ENCODE measurements at places on chromosomes 1 and 21. TPM values are rescaled to one million over a fixed set of nuclear protein-coding genes. Genes with fewer than 3 reads are reported as not detected.

NBPF4 gene
- not detected for polyA plus RNA-seq

MROH7 gene
- 4.7 TPM for polyA plus RNA-seq

LY9 gene
- polyA plus RNA-seq, result 0.08 TPM

C1orf141 gene
- not detected for polyA plus RNA-seq

COL6A1 gene
- 352 TPM for polyA plus RNA-seq

CCDC185 gene
- polyA plus RNA-seq, result not detected

KCNK1 gene
- polyA plus RNA-seq, result 8.2 TPM

DNAJC6 gene
- 7.5 TPM for polyA plus RNA-seq

TBX15 gene
- 0.18 TPM for polyA plus RNA-seq

FAM78B gene
- 1.5 TPM for polyA plus RNA-seq

- DNase-seq, result no peak
Observed at GRCh38 chr1:31531177-31531999, 44.9 kb upstream of the TINAGL1 start.

GRCh38 chr1:207903767-207904166, 7.2 kb downstream of the CD34 start:
- DNase-seq, result no peak

GRCh38 chr1:147769106-147769505, 8.7 kb upstream of the GJA5 start:
- no peak for DNase-seq

- no peak for DNase-seq
Observed at GRCh38 chr1:44585315-44585920, 88.9 kb downstream of the TMEM53 start.

GRCh38 chr1:97767381-97767780, 153.5 kb downstream of the DPYD start:
- DNase-seq, result no peak

- DNase-seq, result peak; percentile 74
Observed at GRCh38 chr21:45643021-45643980, at the start of gene PCBP3. Gene PCBP3, plus strand, starts transcription at chr21:45643725. Its CDS starts 206,361 bp downstream, at chr21:45850086.

GRCh38 chr1:203597331-203598090, 29.1 kb upstream of the ATP2B4 start:
- DNase-seq, result no peak

- no peak for DNase-seq
Observed at GRCh38 chr1:161115132-161115711, 2.6 kb downstream of the PFDN2 start.

GRCh38 chr21:46454142-46454541, 4.5 kb upstream of the DIP2A start:
- no peak for DNase-seq

DNA sequence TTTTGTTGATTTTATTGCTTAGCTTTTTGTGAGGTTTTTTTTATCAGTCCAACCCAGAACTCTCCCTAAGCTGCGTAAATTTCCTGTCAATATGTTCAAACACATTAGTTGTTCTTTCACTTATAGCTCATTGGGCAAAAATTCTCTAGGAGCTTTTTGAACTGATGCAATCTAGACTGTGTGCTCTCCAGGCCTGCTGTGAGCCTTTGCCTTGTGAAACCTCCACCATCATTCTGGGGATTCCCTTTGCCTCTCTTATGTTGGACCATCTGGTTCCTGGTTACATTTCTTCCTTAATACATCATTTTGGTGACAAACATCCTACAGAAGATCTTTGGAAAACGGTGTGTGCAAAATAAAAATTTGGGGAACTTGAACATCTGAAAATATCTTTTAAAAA, 247.2 kb downstream of the LRRC7 start:
- DNase-seq, result no peak

- DNase-seq, result no peak
Observed at GRCh38 chr1:60461925-60462595, 388.5 kb upstream of the C1orf87 start.

DNA sequence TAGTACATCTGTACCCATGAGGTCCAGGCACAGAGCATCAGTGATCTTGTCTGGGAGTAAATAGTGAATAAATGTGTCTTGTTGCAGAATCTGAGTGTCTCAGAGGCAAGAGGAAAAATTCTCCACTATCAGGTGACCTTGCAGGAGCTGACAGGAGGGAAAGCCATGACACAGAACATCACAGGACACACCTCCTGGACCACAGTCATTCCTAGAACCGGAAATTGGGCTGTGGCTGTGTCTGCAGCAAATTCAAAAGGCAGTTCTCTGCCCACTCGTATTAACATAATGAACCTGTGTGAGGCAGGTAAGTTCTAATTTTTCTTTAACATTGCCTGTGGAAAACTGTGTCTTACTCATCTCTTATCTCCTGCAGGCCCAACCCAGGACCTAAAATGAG, 43.1 kb downstream of the IL12RB2 start:
- no peak for DNase-seq

DNA sequence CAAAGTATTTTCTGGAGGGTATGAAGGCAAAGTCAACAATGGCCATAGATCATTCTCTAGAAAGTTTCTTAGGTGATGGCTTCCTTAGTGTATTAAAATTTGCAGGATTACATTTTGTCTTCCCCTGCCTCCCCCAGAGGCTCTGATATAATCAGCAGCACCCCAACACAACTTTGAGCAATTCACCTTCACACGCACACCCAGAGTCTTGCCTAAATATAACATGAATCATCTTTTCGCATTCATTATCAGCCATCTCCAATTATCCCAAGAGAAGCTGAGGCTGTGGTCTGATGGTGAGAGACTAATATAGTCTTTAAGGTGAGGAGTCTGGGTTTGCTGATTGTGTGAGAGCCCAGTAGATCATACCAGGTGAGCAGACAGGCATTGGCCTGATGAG, 343.0 kb downstream of the RRAGC start:
- DNase-seq, result no peak

DNA sequence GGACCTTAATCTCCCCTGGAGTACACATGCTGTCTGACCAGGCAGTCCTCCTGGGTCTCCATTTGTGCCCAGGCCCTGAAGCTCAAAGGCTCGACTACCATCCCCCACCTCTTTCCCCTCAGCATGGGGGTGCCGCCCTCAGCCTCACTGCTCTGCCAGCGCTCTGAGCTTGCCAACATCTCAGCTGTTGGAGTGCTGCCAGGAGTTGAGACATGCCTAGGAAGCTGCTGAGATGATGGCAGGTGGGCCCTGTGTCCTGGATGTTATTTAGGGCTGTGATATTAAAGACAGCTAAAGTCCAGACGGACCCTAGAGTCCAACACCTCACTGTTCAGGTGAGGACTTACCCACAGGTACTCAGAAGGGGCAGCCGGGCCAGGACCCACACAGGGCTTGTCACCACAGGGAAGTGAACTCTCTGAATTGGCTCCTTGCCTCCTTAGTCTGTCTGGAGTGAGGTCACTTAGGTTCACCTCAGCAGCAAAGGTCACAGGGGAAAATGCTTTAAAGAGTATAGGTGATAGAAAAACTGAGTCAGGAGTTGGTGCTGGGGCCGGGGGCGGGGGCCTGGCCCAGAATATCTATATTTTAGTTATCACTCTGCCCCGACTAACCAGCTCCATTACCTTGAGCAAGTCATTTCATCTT, 19.7 kb upstream of the KCNC4 start:
- no peak for DNase-seq

DNA sequence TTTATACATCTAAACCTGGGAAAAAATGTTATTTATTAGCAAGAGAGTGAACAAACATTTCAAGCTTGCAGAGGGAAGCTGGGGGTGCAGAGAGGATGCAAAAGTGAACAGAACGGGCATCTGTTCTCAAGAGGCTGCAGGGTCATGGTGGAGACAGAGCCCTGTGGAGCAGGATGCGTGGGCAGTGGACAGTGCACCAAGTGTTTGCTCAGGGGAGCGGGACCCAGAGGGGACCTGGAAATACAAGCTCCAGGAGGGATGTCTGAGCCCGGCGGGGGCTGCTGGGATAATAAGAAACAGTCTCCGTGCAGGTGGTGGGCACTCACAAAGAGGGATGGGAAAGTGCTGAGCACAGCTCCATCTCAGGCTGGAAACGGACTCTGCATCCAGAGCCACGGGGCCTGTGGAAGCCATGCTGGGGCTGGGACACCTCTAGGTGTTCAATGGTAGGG, 105.3 kb upstream of the SLC45A1 start:
- no peak for DNase-seq

DNA sequence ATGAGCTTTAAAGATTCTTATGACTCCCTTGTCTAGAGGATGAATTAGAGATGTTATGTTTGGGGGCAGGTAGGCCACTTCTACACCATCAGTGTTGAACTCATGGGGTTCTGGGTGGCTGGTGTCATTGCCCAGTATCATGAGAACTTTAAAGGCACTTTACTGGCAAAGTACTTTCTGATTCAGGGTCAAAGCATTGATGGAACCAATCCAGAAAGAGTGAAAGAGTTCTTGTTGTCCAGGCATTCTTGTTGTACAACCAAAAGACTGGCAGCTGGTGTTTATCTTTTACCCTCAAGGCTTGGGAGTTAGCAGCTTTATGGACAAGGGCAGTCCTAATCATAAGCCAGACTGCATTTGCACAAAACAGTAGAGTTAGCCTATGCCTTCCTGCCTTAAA, 673.0 kb downstream of the USP25 start:
- DNase-seq, result no peak

DNA sequence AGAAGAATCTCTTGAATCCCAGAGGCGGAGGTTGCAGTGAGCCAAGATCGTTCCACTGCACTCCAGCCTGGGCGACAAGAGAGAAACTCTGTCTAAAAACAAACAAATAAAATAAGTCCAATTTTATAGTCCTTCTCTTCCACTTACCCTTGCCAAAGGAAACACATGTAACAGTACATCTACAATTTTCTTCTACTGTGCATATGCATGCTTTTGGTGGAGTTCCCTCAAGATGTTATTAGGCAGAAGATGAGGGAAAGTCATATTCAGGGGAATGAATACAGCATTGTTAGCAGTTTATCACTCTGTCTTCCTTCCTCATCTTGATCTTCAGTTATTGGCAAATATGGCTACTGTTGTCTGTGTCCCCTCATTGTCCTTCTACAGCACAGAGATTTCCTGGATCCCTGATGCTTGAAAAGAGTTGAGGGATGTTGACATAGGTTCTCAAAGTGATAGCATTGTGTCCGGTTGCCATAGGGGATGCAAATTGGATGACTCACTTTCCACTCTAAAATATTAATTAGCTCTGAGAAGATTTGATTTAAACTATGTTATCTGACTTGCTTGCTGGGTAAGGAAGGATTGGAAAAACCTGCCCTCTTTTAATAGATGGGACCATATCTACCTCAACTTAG, 1173.6 kb downstream of the KCNT2 start:
- no peak for DNase-seq

DNA sequence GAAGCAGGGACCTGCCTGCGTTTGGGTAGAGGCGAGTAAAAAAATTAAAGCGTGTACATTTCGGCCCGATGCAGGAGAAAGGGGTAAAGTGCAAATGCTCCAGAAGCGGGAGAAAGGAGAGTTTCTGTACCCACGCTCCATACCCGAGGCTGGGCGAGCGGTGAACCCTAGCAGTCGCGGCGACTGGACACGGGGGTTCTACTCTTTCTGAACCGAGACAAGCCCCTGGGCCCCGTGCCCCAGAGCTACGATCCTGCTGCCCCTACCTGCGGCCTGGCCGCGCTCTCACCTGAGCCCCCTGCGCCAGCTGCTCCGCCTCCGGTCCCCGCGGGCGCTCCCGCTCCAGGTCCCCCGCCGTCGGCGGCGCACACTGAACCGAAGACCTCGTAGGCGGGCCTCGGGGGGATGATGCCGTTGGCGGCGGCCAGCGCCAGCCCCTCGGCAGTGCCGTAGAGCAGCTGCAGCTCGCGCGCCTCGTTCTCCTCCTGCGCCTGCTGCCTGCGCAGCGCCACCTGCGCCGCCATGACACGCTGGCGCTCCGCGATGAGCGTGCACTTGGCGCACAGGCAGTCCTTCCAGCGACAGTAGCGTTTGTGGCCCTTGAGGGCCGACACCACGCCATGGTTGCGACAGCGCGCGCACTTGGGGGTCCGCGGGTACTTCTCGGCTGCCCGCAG, 2.4 kb downstream of the DMRTA2 start:
- DNase-seq, result no peak

DNA sequence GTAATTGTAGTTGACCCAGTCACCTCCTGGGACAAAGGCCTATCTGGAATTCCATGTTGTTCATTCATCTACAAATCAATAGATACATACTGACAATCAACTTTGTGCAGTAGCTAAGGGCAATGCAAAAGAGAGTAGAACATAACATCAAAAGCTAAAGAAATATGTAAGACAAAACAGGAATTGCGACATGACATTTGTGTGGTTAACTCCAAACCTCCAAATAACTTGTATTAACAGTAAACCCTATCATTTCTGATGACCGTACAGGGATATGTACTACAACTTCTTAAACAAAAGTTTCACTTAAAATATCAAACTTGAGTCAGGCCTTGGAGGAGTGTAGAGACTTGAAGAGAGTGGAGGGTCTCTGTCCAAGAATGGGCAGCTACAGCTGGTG, 317.6 kb downstream of the SPATA17 start:
- DNase-seq, result no peak

DNA sequence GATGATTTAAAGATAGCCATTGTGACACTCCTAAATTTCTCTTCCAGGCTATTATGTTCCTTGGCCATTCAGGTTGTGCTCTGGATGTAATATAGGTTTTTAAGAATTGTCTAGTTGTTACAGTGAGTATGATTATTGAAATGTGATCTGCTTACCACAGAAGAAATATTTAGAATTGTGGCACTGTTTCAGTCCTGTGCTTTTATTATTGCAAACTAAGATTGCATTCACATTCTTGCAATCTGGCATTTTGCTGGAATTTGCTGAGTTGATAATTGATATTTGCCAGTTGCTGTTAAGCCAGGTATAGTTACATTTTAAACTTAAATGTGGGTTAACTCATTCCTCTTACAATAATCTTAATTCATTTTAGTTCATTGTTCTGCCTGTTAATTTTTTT, 22.3 kb downstream of the EXO1 start:
- no peak for DNase-seq

DNA sequence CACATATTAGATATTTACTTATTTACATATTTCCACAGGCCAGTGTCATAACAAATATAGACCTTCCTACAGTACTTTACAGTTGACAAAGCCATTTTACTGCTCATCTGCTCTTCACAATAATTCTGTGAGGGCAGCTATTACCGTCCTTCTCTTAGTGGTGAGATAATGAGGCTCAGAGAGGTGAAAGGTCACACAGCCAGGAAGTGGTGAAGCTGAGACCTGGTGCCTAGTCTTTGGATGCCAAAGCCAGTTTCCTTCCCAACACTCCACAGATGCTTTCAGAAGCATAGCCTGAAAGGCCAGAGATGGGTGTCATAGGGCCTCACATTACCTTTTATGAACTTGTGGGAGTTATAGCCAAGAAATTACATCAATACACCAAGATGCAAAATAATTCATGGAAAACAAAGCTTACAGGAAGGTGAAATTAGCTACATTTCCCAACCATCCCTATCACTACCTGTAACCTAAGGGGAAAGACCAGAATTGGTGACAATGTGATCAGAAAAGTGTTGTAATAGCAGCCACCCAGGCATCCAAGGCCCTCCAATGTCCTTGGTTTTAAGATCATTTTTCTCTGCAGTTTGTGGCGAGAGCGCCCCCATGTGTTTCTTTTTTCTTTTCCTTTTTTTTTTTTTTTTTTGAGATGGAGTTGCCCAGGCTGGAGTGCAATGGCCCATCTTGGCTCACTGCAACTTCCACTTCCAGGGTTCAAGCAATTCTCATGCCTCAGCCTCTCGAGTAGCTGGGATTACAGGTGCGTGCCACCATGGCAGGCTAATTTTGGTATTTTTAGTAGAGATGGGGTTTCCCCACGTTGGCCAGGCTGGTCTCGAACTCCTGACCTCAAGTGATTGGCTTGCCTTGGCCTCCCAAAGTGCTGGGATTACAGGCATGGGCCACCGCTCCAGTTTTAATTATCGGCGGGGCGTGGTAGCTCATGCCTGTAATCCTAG, 26.5 kb upstream of the RPL11 start:
- DNase-seq, result no peak

Data from right renal pelvis (tissue), 4 donors.